NCI-H524 (cell line): ENCODE measurements at places on chromosomes 3 and 15.

DNA sequence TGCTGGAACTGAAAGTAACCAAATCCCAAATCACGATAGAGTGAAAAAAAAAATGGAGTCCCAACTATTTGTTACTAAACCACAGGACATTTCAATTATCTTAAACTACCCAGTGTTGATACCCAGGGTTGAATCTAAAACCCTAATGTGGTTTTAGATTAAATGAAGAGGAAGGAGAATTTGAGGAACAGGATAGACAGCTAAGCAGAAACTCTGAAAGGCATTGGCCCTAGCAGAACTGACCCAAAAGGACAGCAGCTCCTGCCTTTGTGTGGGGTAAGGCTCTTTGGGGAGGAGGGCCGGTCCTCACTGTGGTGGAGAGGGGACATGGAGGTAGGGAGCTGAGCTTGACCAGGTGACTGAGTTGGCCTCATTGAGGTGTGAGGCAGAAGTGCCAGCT is 30.7 kb upstream of the SNRK start:
- no peak for DNase-seq

DNA sequence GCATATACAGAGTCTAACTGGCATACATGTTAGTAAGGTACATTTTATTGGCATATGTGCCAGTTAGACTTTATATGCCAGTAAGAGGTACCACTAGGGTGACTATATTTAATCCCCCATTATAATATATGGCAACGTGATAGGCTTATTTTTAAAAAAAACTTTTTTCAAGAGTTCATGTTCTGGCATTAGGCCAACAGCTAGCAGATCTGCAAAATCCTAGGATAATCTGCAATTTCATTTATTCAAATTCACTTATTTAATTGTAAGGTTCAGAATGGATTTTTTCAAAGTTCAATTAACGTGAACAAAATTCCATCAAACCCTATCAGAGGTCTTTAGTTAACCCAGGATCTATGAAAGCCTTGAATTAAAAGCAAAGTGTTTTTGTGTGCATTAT is 31.9 kb downstream of the NIT2 start:
- DNase-seq = no peak

DNA sequence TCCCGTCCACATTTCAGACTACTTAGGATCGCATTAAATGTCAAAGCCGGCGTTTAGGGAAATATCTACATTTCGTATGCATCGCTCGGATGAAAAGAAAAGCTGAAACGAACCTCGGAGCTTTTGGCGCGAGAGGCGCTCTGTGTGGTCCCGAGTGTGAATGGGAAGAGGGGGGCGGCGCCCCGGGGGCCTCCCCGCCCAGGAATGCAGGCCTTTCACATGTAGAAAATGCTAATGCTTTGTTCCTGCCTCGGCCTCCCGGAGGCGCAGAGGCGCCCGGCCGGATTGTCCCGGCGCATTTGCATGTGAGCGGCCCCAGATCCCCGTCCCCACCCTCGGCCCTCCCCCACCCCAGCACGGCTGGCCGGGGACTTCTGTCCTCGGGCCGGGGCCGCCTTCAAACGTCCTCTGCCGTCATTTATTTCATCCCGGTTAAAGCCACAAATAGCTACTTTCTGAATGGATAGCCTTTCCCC is 37.0 kb upstream of the TRIM71 start:
- DNase-seq = no peak

DNA sequence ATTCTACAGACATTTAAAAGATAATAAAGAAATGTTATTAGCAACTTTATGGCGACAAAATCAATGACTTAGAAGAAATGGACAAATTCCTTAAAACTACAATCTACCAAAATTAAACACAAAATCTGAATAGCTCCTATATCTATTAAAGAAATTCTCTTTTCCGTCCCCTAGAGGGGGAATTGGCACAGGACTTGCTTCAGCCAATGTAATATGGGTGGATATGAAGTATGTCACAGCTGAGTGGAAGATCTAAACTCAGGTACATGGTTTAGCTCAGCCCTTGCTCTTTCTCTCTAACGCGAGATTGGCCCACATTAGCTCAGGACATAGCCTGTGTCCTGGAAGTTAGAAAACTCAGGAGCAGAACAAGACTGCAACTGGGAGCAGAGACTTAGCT is 79.3 kb downstream of the DNAH12 start:
- no peak for DNase-seq

DNA sequence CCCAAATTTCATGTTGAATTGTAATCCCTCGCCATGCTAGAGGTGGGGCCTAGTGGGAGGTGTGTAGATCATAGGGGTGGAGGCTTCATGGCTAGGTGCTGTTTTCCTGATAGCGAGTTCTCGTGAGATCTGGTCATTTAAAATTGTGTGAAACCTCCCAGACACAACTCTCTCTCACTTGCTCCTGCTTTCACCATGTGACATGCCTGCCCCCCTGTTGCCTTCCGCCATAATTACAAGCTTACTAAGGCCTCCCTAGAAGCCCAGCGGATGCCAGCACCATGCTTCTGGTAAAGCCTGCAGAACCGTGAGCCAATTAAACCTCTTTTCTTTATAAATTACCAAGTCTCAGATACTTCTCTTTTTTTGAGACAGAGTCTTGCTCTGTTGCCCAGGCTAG is 36.0 kb downstream of the CCDC54 start:
- DNase-seq = no peak

- no peak for DNase-seq
Measured at GRCh38 chr3:128155616-128156360, 2.5 kb downstream of the EEFSEC start.
